RKO (cell line): ENCODE measurements at places on chromosomes 11 and 22.
A peak's percentile ranks its signal among the peaks of the same experiment; 100 is the strongest.

DNA sequence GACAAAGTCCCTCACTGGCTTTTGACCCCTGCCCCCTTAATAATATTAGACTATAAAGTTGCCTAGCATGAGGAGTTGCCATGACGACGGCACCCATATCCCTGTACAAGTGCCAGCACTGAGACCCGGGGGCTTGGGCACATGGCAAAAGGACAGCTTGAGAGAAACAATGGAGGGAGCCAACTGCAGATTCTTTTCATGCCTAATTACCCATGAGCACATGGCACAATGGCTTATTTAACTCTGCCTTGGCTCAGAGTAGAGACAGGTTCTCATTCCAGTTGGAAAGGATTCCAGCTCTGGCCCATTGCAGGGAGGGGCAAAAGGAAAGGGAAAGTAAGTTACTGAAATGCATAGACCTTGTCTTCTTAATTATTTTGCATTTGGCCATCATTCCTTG, 261.2 kb upstream of the UBASH3B start:
- no peak for DNase-seq

- no peak for DNase-seq
These were observed 102.9 kb downstream of the MTNR1B start for GRCh38 chr11:93072229-93072914.

- DNase-seq, result no peak
These were observed 43.4 kb downstream of the GRAMD4 start for GRCh38 chr22:46663436-46664100.

GRCh38 chr22:21054046-21054713, 8.4 kb downstream of the LRRC74B start:
- no peak for DNase-seq

- DNase-seq, result no peak
These were observed 54.5 kb upstream of the ZBTB44 start for GRCh38 chr11:130369141-130369691.

- DNase-seq, result no peak
These were observed 14.1 kb downstream of the EPS8L2 start for GRCh38 chr11:720017-720641.

DNA sequence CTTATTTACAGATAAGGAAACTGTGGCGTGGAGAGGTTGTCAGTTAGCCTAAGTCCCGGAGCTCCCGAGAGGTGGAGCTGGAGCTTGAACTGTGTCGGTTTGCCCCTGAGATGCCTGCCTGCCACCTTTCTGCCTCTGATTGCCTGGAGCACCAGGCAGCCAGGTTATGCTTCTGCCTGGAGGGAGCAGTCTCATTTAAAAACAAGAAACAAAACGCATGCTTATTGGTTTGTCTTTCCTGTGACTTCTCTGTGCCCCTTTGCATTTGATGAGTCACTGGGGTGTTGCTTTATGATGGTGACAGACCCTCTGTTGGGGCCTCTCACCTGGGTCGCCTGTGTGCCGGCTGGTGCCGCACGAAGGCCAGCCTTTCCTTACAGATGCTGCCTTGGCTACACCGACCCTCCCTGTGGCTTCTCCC, 12.2 kb downstream of the AP2A2 start:
- no peak for DNase-seq

DNA sequence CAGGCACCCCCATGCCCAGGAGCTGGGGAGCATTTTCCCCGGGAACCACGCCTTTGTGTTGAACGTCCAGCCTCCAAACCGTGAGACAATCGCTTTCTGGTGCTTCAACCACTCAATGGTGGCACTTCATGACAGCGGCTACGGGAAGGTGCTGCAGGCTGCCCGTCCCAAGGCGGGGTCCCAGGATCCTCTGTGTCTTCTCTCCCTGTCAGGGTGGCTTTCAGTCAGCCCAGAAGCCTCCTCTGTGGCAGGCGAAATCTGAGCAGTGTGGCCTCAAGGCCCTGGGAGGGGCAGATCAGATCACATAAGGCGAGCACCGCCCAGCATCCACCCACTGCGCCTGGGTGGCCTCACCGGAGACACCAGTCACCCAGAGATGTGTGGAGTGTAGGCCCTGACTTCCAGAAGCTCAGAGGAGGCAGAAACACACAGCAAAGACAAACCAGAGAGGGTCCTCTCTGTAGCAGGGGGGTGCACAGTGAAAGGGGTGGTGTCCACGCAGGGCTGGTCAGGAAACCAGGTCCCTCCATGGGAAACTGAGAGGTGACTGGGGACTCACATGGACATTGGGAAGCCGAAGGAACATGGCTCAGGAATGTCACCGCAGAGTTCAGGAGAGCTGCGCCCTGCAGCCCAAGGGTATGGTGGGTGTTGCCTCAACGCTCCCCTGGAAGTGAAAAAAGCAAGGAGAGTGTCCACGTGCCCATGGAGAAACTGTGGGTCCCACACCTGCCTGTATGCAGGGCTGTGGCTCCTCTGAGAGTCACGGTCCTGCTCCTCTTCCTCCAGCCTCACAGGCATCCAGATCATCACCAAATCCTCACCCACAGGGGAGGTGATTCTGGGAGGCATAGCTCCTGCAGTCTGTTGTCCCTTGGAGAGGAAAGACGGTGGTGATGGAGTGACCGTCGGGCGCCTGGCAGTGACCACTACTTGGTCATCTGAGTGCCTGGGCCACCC, 1420.7 kb downstream of the TBC1D22A start:
- DNase-seq, result no peak

GRCh38 chr11:13076961-13077360, 67.8 kb downstream of the RASSF10 start:
- no peak for DNase-seq

DNA sequence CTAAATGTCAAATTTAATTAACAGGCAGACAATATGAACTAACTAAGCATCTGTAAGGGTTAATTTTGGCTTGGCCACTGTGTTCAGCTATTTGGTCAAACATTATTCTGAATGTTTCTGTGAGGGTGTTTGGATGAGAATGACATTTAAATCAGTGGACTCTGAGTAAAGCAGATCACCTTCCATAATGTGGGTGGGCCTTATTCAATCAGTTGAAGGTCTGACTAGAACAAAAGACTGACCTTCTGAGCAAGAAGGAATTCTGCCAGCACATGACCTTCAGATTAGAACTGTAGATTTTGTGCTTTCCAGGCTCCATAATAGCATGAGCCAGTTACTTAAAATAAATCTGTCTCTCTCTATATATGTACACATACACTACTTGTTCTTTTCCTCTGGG, 12.0 kb upstream of the EED start:
- DNase-seq, result no peak

DNA sequence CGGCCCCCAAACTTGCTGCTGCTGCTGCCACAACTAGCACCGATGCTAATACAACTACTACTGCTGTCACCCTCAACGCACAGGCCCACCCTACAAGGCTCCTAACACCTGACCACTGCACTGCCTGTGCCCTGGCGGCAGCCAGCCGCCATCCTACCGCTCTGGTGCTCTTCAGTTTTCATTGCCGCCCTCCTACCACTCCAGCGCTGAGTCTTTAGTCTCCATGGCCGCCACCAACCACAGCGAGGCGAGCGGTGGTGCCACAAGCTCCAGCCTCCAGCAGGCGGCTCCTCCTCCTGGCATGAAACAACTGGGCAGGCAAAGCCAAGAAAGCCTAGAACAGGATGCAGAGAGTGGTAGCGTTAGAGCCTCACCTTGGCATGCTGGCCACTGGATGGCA, 5.0 kb upstream of the RFPL3 start:
- no peak for DNase-seq

- no peak for DNase-seq
These were observed 16.8 kb downstream of the PANX1 start for GRCh38 chr11:94145431-94145830.

DNA sequence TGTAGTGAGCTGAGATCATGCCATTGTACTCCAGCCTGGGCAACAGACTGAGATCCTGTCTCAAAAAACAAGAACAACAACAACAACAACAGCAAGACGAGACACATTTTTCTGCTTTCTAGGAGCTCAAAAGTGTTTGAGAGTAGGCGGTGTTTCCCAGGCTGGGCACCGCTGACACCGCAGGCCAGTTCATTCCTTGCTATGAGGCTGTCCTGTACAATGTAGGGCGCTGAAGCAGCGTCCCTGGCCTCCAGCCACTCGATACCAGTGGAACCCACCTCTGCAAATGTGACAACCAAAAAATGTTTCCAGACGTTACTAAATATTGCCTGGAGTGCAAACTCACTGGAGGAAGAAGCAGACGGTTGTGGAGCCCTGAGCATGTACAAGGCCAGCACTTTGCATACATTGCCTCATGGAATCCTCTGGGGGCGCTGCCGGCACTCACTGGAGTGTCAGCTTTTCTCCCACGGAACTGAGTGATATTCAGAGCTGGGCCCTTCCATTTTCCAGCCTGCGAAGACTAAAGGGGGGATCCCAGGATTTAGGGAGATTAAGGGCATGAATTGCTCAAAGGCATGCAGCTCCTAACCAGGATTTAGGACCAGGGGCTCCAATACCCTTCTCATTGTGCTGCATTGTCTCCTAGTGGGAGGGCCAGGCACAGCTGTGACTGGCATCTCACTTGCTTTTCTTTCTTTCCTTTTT, 5.8 kb upstream of the MIEF1 start:
- peak; percentile 84 for DNase-seq

- no peak for DNase-seq
These were observed 62.1 kb downstream of the FAT3 start for GRCh38 chr11:92286709-92287108.

DNA sequence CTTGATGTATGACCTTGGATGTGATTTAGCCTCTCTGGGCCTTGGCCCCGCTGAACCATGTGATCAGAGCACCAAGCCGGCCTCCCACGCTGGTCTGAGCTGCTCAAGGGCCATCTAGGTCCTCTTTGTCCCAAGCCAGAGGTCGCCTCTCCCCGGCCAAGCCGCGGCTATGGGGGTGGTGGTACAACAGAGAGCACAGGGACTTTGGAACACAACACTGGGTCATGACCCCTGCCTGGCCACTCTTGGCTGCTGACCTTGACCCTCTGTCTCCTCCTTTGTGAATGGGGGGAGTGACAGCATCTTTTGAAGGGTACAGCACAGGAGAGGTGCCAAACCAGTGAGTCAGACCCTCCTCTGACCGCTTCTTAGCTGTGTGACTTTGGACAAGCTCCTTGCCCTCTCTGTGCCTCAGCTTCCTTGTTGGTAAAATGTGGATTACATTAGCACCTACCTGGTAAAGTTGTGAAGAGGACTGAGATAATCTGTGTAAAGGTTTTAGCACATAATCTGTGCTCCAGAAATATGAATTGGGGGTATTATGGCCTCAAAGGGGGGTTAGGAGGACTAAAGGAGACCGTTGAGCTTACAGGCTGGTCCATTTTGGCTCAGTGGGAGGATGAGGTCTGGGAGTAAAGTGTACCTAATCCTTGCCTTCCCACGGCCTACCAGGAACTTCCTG, 4.7 kb downstream of the SCYL1 start:
- DNase-seq, result no peak

DNA sequence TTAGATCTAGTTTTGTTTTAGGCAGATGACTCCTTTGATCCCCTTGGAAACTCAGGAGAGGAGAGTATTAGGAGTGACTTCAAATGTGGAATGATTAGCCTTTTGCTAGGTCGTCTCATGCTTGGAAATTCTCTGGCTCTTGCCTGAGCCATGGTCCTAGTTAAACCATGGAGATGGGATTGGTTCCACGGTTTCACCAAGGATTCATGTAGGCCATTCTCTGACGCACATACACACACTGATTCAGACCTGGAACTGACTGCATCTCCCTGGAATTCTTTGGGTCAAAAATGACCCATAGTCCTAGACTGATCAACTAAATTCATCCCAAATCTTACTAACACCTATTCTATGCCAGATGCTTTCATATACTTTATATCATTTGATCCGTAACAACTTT, 56.5 kb downstream of the POLD3 start:
- no peak for DNase-seq

GRCh38 chr11:67504005-67504949, 886 bp downstream of the PITPNM1 start:
- DNase-seq, result peak; percentile 65

- no peak for DNase-seq
These were observed 4.9 kb downstream of the PLXNB2 start for GRCh38 chr22:50302564-50302963.

- DNase-seq, result no peak
These were observed 70.2 kb downstream of the CTTN start for GRCh38 chr11:70468256-70469195.
